Activated B cell treated with CpG ODN at 0.5 μM for 24 hours (primary cell): ENCODE measurements at places on chromosomes 12 and 14.

- DNase-seq: no peak
These were observed 161.0 kb downstream of the SLC38A4 start for GRCh38 chr12:46664761-46665287.

GRCh38 chr12:78916845-78917480 is 52.4 kb downstream of the SYT1 start:
- DNase-seq: no peak

GRCh38 chr14:52240623-52241022 is 26.9 kb upstream of the PTGDR start:
- DNase-seq: no peak

GRCh38 chr14:65195042-65195719 is 92.9 kb upstream of the MAX start:
- no peak for DNase-seq

DNA sequence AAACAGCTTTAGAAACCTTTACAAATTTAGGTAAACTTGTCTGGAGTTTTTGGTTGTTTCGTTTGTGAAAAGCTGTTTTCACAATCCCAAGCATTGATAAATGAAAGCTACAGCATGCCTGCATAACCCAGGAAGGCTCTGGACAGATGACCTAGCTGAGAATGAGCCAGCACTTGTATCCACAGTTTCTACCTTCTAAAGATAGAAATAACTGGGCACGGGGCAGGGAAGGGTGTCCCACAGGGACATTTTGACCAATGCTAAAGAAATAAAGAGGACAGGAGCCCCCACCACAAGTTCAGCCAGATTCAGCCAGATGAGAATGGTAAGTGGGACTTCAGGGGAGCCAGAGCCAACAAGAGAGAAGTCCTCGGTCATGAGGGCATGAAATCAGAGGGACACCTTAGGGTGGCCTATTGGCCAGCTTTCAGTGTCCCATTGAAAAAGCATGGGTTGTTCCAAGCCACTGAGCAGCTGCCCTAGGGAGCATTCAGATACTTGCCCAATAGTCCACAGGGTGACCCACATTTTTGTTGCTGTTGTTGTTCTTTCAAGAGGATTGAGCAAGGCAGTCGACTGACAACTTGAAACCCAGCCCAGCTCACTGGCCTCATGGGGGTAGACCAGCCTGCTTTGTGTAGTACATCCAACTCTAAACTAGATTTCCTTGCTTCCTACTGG is 140.3 kb upstream of the NUDT4 start:
- DNase-seq: no peak

- no peak for DNase-seq
These were observed 35.0 kb downstream of the ACADS start for GRCh38 chr12:120760349-120761254.

DNA sequence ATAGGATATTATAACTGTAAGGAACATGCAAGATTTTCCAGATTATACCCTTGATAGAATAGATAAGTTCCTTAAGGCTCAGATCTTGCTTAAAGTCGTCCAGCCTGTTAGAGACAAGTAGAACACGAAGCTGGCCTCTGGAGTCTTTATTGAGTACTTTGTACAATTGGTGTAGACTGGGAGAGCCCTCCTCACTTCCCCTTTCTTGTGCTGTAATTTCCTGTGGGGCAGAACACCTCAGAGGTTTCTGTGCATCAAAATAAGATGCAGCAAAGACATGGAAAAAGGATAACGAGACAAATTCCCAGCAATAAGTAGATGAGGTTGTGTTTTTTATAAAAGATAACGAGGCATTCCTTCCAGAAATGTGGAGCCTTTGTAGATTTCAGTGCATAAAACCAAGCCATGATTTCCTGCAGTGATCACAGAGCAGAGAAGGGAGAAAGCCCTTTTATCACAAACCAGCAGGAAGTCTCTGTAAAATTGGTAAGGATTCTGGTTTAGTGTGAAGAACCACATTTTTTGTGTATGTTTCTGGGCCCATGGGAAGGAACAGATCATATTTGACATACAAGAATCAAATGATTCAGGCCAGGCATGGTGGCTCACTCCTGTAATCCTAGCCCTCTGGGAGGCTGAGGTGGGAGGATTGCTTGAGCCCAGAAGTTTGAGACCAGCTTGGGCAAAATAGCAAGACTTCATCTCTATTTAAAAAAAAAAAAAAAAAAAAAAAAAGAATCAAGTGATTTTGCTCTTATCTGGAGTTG is 18.0 kb downstream of the GPRC5A start:
- no peak for DNase-seq

DNA sequence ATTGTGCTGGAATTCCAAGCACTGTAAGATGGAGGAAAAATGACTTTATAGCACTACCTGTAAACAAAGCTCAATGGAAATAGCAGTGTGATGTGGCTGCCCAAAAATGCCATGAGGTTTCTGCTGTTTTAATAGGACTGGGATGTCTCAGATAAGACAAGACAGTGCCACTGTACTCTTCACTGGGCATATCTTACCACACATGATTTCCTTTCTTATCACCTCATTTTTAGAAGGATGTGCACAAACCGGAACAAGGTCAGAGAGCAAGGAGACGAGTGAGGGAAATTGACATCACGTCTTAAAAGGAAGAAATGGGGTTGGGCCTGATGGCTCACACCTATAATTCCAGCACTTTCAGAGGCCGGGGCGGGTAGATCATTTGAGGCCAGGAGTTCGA is 38.4 kb upstream of the FGD4 start:
- no peak for DNase-seq

GRCh38 chr12:103868215-103868614 is 27.2 kb upstream of the NT5DC3 start:
- no peak for DNase-seq

DNA sequence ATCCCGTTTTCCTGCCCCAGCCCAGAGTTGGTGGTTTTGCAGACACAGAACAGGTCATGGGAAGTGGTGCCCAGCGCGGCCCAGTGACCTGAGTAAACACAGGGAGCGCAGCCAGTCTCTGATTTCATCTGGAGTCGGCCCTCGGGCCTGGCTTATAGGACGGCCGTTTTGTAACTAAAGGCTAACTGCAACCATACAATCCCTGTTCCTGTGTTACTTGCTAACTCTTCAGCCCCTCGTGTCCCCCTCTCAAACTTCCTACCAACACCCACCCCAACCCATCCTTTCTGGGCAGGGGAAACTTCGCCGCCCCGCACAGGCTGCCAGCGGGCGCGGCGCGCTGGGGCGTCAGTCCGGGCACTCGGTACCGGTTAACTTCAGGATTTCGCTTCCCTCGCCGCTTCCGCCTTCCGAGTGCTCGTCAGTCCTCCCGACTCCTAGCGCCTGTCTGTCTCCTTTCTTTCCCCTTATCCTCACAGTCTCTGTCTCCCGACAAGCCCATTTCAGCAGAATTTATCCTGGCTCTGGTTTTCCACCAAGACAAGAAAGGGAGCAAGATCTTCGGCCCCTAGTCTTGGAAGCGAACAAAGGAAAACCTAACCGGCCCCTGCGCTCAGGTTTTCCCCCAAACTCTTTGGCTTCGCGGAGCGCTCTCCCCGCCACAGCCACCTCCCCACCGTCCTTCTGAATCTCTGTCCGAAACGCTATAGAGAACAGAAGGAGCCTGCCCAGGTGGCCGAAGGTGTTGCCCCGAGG is 2.0 kb downstream of the SIX1 start:
- no peak for DNase-seq
